ENCODE measurements at places on chromosomes 11 and 22.
A peak's percentile ranks its signal among the peaks of the same experiment; 100 is the strongest.

GRCh38 chr22:39773976-39774539 is 119.5 kb downstream of the ENTHD1 start:
- DNase-seq, result no peak

GRCh38 chr11:120952461-120953434 is 71.2 kb upstream of the TBCEL start:
- DNase-seq, result peak; percentile 35

DNA sequence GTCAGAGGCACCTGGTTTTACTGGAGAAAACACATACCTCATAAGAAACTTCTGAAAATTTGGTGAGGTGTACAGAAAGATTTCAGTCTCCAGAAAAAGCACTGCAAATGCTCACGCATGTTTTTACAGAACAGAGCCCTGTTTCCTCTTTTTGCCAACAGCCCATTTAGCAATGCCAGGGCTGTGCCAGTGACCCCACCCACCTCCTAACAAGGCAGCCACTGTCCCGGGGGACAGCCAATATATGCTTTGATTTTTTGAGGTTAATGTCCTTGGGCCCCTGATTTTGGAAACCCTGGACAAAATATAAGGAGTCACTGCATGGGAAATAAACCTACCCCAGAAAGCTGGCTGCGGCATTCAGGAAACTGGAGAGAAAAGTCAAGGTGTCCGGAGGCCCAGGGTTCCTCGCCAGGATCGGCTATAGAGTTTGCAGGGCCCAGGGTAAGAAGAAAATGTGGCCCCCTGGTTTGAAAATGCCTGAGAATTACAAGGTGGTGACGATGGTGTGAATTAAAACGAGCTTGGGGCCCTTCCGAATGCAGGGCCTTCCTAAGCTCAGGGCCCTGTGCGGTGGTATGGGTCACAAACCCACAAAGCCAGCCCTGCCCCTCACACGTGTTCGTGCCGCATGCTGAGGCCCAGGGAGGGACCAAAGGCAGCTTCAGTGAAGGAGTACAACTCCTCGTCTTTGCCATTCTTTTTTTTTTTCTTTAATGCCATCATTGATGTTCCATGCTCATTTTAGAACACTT is 71.1 kb upstream of the WNT7B start:
- DNase-seq, result no peak

- peak; percentile 15 for DNase-seq
These were observed 517 bp downstream of the SPINDOC start for GRCh38 chr11:63813563-63814382.

GRCh38 chr11:27274854-27275395 is 88.1 kb downstream of the CCDC34 start:
- no peak for DNase-seq

DNA sequence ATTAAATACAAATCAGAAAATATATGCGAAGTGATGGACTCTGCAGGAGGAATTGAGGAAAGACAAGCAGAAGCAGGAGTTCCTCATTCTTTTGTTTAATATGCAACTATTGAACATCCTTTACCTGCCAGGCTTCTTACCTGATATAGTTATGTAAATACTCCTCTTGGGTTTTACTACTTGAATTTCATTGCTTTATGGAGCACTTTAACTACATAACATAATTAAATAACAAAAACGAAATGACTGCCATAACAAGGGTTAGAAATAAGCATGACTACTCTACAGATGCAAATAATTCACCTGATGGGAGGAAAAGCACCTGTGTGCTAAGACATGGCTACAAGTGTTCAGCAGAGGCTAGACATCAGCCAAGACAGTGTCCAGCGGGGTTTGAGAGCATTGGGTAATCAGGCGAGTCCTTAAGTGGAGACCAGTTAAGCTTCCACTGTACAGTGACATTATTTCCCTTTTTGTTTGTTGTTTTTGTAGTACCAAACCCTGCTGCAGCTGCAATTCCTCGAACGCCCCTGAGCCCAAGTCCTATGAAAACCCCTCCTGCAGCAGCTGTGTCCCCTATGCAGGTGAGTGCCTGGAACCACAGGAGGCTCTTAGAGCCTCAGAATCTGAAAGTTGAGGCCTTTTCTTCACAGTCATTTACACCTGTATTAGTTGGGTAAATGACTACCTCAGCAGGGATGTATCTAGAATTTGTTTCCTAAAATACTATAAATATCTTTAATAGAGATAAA is 67.4 kb downstream of the SPECC1L start:
- no peak for DNase-seq

DNA sequence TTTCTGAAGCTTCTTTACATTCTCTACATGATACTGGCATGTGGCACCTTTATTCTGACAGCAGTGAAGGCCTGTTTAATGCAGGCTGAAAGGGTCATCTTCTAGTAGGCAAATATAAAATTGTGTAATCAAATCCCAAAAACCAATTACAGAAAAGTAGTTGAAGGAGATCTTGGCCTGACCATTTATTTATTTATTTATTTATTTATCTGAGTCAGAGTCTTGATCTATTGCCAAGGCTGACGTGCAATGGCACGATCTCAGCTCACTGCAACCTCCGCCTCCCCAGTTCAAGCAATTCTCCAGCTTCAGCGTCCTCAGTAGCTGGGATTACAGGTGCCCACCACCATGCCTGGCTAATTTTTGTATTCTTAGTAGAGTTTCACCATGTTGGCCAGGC is 22.7 kb upstream of the CECR2 start:
- no peak for DNase-seq

GRCh38 chr22:45743687-45744086 is 72.1 kb downstream of the ATXN10 start:
- no peak for DNase-seq

GRCh38 chr11:34671946-34672345 is 51.1 kb downstream of the EHF start:
- DNase-seq, result no peak

DNA sequence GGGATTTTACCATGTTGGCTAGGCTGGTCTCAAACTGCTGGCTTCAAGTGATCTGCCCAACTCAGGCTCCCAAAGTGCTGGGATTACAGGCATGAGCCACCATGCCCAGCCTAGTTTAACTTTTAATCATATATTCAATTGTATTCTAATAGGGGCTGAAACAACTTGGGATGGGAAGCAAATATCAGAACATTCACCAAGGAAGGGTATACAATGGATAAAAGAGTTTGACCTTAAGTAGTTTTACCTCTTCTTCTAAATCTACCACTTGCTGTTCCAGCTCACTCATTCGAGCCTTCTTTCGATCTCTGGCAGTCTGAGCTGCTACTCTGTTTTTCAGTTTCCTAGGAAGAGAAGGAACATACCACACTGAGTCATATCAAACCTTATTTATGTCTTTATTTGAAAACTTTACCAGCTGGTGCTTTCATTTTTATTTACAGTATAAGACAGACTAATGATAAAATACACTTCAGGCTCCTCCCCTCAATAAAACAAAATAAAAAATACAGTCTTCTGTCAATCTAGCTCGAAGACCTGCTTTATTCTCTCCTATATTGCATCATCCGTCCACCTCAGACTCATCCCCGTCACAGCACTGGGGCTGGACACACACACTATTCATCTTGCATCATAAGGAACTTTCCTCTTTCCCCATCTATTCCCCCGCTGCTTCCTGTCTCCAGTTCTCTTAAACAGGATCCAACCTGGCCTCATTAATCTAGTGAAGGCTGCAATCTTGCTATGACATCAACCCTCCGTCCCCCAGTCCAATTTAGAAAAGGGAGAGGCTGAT is 1.4 kb downstream of the XBP1 start:
- no peak for DNase-seq

DNA sequence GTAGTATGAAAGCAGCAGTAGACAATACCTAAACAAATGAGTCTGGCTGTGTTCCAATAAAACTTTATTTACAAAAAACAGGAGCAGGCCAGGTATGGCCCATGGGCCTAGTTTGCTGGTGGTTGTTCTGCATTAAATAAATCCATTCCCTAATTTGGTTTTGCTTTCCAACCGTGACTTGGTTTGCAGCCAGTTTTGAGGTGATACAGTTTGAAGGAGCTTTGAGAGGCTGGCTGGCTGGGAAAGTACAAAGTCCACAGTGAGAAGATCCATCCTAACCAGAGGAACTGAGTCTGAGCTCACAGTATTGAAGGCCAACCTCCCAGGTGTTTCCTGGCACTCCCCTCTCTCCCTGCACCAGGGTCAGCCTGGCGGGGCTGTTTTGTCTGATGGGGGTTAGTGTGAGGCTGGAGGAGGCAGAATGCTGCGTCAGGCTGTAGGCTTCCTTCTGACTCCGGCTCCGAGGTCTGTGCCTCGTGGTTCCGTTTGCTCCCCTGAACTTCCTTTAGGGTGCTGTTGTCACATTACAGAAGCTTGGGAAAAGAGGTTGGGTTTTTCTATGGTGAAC is 129.5 kb downstream of the MICAL2 start:
- DNase-seq, result no peak

DNA sequence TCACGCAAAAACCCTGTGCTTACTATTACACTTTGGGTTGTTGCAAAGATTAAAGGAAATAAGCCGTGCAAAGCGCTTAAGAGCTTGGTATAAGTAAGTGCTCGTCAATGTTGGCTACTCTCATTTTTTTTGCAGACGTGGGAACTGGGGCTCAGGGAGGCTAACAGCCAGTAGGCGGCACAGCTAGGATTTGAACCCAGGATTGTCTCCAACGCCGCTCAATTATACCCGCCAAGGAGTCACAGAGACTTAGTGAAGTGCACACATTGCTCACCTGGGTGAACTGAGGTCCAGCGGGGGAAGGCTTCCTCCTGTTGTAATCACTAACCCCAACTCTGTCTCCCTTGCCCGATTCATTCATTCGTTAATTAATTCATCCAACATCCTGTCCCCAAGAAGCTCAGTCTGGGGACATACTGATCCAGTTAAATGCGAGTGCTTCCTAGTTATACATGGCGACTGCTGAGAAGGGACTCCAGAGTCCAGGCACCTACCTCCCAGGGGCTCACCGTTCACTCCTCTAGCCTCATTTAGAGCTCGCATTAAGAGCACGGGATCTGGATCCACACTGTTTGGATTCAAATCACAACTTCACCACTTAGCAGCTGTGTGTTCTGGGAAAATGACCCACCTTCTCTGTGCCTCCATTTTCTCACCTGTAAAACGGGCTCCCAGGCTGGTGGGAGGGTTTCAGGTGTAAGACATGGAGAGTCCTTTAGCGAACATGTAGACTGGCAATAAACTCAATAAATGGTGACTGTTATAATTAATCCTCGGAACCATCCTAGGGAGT is 838 bp upstream of the MTFP1 start:
- no peak for DNase-seq

DNA sequence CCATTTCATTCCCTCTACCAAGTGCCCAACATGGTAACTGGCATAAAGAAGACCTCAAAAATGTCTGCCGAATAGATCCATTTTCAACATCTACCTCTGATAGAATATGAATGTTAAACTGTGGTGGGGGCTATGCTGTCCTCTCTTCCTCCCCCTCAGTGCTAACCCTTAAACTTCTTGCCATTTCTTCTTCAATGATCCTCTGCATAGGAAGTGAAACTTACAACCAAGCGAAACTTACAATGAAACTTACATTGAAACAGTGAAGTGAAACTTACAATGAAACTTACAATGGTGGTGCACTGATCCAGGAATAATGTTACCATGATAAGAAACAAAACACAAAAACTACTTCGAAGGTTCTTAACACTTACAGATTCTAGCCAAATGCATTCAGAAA is 4.7 kb downstream of the RTCB start:
- DNase-seq, result no peak

DNA sequence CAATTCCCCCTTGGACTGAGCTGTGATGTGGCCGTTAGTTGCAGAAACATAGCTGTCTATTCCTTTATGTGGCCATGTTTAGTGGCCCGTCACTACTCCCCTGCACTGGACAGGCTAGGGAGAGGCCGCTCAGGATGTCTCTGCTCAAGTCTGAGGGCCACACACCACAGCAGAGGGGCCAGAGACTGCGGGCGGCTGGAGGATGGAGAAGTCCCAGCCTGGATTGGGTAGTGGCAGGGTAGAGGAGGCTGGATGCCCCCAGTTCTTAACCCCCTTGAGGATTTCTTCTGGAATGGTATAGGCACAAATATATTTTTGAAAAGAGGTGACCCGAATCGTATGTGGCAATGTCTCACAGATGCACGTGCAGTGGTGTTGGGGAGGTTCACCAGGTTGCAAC is 116.4 kb upstream of the B3GAT1 start:
- DNase-seq, result no peak

GRCh38 chr22:27460591-27461347 is 340.8 kb downstream of the MN1 start:
- DNase-seq, result no peak

DNA sequence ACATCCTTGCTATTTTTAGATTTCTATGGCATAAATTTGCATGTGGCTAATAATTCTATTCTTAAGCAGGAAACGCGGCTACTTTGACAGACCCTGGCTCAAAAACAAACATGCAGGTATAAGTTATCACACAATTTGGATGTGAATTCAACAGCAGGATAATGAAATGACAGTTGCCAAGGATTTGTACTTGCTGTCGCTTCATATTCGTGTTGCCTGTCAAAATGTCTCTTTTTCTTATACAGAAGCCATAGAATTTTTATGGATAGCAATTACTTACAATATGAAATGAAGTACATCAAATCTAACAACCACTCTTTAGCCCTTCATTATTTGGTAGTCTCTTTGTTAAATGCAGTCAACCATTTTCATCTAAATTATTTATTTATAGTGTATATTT is 46.4 kb downstream of the DCDC1 start:
- DNase-seq, result no peak

GRCh38 chr22:17552737-17553136 is 10.6 kb upstream of the SLC25A18 start:
- no peak for DNase-seq

DNA sequence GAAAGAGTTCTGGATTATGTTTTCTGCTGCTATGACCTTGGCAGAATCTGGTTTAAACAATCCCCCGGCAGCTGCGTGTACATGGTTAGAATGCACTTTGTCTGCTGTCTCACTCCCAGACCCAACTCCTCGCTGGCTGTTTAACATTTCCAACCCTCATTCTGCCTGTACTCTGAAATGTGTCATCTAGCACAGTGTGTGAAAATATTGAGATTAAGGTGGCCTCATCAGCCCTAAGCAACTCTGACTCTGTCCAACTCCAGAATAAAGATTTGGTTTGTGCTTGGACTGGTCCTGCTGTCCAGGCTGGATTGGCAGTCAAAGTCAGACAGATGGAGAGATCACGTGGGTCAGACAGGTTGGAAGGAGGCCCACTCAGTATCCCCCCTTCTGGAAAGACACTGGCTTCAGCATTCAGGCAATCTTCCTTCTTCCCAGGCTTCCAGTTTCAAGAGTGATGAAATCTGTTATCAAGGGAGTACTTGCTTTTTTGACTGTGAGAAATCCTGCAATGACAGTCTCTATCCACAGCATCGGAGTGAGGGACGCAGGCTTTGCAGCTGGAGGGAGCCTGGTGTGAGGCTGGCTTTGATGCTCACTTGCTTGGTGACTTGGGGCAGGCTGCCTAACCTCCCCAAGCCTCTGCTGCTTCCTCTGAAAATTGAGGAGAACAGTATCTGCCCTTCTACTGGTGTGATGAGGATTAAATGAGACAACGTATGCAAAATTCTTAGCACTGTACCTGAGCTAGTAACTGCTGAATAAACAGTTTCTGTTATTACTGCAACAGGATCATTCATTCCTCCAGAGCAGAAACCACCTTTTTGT is 29.8 kb downstream of the ABTB2 start:
- DNase-seq, result no peak

- no peak for DNase-seq
These were observed 23.1 kb upstream of the CDC42EP2 start for GRCh38 chr11:65291613-65292012.

- no peak for DNase-seq
These were observed 57.0 kb downstream of the RBFOX2 start for GRCh38 chr22:35971456-35972119.

- DNase-seq, result no peak
These were observed 27.9 kb downstream of the EXPH5 start for GRCh38 chr11:108565653-108566052.
